ENCODE measurements at places on chromosomes 2 and 18. TPM values are rescaled to one million over a fixed set of nuclear protein-coding genes. Genes with fewer than 3 reads are reported as not detected.
A peak's percentile ranks its signal among the peaks of the same experiment; 100 is the strongest.

DNA sequence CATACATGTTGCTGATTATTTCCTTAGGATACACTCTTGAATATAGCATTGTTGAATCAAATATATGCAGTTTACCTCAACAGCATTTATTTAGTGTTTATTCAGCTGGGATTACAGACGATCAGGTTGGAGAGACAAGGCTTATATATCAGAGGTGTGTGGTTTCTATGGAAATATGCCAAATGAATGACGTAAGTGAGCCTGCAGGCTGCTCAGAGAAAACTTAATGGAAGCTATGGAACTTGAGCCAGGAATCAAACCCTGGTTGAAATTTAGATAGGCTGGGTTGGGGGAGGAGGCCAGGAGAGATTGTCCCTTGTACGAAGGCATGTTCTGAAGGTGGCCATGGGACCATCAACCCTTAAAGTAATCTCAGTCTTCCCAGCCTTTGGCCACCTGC is 79.5 kb downstream of the INPP4A start:
- peaks cover 11% of the 10 kb centered on the region for H3K4me1 ChIP-seq
- no peak for DNase-seq
- no peak overlapping the region for H3K27ac ChIP-seq
- peaks cover 21% of the 10 kb centered on the region for H3K36me3 ChIP-seq
- no peak overlapping the region for H3K4me3 ChIP-seq

DNA sequence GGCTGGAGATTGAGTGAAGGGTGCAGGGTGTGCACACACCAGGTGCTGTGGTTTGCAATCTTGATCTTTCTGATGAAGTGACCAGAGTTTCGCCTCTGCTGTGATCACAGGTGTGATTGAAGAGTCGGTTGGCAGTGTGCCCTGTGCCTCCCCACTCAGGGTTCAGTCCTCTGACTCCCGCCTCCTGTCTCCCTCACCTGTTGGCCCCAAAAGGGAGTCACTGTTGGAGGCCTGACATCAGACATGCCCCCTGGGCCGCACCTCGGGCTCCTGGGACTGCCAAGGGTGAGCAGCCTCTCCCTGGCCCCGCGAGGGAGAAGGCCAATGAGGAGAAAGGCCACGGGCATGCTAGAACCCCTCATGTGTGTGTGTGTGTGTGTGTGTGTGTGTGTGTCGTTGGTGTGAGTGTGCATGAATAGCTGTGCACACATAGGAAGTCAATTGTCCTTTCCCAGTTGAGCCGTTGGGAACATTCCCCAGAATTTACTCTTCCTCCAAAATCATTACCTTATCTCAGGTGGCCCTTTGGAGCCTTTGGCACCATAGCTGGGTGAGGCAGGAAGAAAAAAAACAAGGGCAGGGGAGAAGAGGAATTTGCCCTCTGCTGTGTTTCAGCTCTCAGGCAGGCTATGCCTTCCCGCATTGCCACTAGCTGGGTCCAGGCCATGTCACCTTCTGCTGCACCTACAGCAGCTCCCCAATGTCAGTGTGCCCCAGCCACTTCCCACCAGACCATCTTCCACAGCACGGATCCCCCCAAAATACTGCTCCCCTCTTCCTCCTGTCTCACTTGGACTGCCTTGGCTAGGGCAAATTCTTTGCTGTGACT is 78.1 kb upstream of the LAPTM4A start:
- no peaks in the 10 kb centered on the region for H3K4me1 ChIP-seq
- DNase-seq = no peak
- no peaks in the 10 kb centered on the region for H3K36me3 ChIP-seq
- H3K27ac ChIP-seq = no peak overlapping the region
- H3K27me3 ChIP-seq = peaks cover 10% of the 10 kb centered on the region

HOXD8 gene
- not detected for total RNA-seq

CDKL4 gene
- not detected for total RNA-seq

GRCh38 chr2:112244854-112245253 is 10.0 kb downstream of the ZC3H8 start:
- peak overlapping the region; percentile 12 for H3K27ac ChIP-seq
- H3K4me3 ChIP-seq = no peak overlapping the region
- H3K36me3 ChIP-seq = peaks cover 38% of the 10 kb centered on the region
- no peaks in the 10 kb centered on the region for H3K27me3 ChIP-seq

DNA sequence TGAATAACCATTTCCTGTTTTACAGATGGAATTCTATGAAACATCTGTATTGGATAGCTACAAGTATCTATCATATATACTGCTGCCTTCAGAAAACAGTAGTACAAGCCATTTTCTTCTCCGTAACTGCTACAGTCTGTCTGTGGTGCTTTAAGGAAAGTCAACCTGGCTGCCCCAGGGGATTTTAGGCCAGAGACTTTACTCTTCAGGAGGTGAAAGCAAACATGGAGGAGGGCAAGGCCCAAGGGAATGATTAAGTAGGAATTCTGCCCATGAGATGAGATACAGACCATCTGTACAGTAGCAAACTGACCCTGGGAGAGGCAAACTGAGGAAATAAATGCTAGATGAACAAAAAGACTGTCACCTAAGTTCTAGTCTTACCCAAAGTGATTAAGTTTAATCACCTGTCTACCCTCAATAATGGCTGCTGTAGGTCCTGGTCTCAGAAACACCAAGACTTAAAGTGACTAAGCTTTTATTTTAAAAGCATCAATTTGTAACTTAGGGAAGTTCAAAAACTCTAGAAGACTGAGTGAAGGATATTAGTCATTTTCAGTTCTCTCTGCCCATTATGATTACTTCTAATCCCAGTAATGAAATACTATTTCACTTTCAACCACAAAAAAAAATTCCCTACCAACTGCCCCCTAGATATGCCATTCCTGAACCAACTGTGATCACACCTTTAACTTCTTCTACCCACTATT is 14.8 kb downstream of the MBD2 start:
- H3K27ac ChIP-seq = peak overlapping the region; percentile 88
- H3K4me1 ChIP-seq = peaks cover 54% of the 10 kb centered on the region
- H3K27me3 ChIP-seq = no peaks in the 10 kb centered on the region

- H3K27ac ChIP-seq = no peak overlapping the region
- H3K4me3 ChIP-seq = no peak overlapping the region
- no peaks in the 10 kb centered on the region for H3K27me3 ChIP-seq
- H3K36me3 ChIP-seq = no peaks in the 10 kb centered on the region
- H3K4me1 ChIP-seq = no peaks in the 10 kb centered on the region
These were observed 304.1 kb upstream of the FAM98A start for GRCh38 chr2:33903215-33903614.

GRCh38 chr2:28002181-28002580 is 111.7 kb downstream of the BABAM2 start:
- H3K36me3 ChIP-seq = no peaks in the 10 kb centered on the region
- H3K4me1 ChIP-seq = peaks cover 20% of the 10 kb centered on the region
- no peaks in the 10 kb centered on the region for H3K27me3 ChIP-seq
- H3K27ac ChIP-seq = no peak overlapping the region
- DNase-seq = no peak

DNA sequence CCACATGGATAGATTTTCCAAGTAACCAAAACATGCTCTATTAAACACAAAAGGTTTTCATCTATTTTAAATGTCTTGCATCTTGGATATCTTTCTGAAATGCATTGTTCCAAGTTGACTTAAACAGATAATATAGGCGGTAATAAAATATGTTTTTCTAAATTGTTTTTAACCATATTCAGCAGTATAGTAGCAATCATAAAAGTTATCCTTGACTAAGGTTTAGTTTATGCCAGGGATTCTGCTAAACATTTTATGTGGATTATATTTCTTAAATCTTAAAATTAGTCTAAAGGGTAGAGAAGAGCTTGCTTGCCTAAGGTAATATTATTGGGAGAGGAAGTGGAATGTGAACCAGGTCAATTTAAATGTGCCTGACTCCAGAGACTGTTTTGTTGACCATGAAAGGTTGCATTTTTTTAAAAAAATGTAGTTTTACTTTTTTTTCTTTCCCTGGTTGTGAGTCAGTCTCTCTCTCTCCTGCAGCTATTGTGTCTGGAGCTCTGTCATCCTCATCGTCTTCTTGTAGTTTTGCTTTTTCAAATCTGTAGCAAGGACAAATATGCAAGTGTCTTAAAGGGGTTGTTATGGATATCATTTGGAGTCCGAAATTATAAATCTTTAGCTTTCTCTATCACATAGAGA is 309.1 kb upstream of the COL3A1 start:
- no peak overlapping the region for H3K27ac ChIP-seq
- H3K4me3 ChIP-seq = no peak overlapping the region

DNA sequence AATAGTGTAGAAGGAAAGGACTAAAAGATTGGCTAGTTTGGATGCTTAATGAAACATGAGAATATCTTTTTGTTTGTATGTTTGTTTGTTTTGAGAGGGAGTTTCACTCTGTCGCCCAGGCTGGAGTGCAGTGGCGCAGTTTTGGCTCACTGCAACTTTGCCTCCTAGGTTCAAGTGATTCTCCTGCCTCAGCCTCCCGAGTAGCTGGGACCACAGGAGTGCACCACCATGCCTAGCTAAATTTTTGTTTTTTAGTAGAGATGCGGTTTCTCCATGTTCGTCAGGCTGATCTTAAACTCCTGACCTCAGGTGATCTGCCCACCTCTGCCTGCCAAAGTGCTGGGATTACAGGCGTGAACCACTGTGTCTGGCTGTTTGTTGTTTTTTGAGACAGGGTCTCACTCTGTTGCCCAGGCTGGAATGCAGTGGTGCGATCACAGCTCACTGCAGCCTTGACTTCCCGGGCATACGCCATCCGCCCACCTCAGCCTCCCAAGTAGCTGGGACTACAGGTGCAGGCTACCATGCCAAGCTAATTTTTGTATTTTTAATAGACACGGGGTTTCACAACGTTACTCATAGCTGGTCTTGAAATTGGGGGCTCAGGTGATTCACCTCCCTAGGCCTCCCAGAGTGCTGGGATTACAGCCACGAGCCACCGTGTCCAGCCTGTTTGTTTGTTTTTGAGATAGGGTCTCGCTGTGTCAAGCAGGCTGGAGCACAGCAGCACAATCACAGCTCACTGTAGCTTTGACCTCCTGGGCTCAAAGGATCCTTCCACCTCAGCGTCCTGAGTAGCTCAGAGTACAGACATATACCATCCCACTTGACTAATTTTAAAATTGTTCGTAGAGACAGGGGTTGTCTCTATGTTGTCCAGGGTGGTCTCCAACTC is 209.2 kb downstream of the MYCN start:
- H3K27me3 ChIP-seq = peaks cover 2% of the 10 kb centered on the region
- no peaks in the 10 kb centered on the region for H3K36me3 ChIP-seq
- no peaks in the 10 kb centered on the region for H3K4me1 ChIP-seq
- H3K27ac ChIP-seq = no peak overlapping the region

DNA sequence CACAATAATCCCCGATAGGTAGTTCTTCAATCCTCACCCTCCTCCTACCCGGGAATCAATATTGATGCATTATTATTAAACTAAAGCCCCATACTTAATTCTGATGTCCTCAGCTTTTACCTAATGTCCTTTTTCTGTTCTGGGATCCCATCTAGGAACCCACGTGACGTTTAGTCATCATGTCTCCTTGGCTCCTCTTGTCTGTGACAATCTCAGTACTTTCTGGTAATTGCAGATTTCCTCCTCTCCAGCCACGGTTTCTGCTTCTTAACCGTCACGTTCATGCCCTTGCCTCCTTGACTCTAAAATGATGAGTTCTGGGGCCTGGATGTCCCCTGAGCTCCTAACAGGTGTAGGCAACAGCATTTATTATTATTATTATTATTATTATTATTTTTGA is 2.9 kb upstream of the DGKD start:
- DNase-seq = no peak
- H3K4me3 ChIP-seq = no peak overlapping the region
- peaks cover 39% of the 10 kb centered on the region for H3K4me1 ChIP-seq
- no peak overlapping the region for H3K27ac ChIP-seq
- no peaks in the 10 kb centered on the region for H3K27me3 ChIP-seq

DNA sequence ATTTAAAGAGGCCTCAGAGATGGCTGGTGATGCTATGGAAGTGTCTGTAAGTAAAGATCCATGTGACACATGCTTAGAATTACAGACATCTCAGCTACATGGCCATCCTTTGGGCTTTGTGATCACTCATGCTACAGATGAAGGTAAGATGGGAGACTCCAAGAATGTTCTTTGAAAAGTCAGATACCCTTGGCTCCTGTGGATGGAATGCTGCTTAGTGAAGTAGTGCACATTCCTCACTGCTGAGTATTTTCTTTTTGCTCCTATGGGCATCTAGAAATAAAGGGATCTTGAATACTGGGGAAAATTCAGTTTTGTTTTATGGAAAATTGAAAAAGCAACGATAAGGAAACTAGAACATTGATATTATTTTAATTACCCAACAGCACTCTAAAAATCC is 55.2 kb upstream of the REV1 start:
- H3K27ac ChIP-seq = no peak overlapping the region
- no peaks in the 10 kb centered on the region for H3K36me3 ChIP-seq
- H3K4me3 ChIP-seq = no peak overlapping the region

DNA sequence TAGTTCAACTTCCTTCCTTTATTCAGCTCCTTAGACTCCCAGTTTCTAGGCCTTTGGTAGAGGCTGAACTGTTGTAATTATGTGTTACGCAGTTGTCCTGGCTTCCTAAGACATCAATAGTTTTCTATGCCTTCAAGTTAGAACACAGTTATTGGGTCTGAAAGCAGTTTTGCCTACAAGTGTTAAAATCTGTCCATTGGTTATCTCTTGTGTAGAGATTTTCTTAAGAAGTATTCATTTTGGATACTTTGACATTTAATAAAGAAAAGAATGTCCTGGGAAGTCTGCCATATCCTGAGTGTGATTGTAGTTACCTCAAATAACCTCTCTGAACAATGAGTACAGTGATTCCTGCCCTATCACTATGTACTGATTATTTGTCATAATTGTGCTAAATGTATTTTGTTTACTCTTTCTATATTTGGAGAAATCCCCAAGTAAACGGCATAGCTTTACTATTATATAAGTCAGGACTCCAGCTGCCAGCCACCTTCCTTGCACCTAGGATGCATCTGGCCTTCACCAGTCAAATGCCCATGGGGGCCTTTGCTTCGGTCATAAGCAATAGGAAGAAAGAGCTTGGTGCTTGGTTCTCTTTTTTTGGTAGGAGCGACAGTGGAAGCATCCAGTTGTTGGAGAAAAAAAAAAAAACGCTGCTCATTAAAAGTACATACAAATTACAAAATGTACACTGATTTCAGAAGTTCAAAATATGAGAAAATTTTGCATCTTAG is 449.5 kb upstream of the PKDCC start:
- no peak for DNase-seq
- no peak overlapping the region for H3K4me3 ChIP-seq
- no peaks in the 10 kb centered on the region for H3K27me3 ChIP-seq
- no peaks in the 10 kb centered on the region for H3K4me1 ChIP-seq
- no peak overlapping the region for H3K27ac ChIP-seq

ADNP2 gene
- 18.0 TPM for total RNA-seq

DNA sequence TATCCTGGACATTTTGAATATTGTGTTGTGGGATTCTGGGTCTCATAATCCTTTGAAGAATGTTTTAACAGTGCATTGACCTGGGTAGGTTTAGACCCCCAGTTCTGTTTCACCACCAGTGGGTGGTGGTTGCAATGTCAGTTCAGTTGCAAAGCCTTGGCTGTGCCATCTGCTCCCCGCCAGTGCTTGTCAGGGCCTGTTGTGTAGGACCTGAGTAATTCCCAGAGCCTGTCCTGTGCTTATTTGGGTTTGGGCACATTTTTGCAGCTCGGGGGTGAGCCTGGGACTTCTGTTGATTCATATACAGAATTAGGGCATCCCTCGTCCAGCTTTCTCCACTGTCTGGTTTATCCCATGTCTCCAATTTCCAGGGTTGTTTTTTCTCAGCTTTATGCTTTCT is 24.8 kb downstream of the ATP9B start:
- peaks cover 39% of the 10 kb centered on the region for H3K4me1 ChIP-seq
- H3K4me3 ChIP-seq = no peak overlapping the region
- H3K36me3 ChIP-seq = peaks cover 29% of the 10 kb centered on the region
- DNase-seq = no peak

STK36 gene
- 14.7 TPM for total RNA-seq

LAMA3 gene
- 0.05 TPM for total RNA-seq

- no peak overlapping the region for H3K27ac ChIP-seq
- no peak for DNase-seq
- peaks cover 44% of the 10 kb centered on the region for H3K4me1 ChIP-seq
- H3K27me3 ChIP-seq = peaks cover 34% of the 10 kb centered on the region
- H3K4me3 ChIP-seq = peak overlapping the region; percentile 60
- H3K36me3 ChIP-seq = peaks cover 26% of the 10 kb centered on the region
These were observed 1.3 kb upstream of the IL1R1 start for GRCh38 chr2:102141011-102141943.

SCYGR5 gene
- total RNA-seq = not detected

Data from activated naive CD4-positive, alpha-beta T cell treated with anti-CD3 and anti-CD28 coated beads for 36 hours (primary cell).